ENCODE measurements at places on chromosomes 7 and 10.

GRCh38 chr7:6171532-6172223, 100.7 kb downstream of the CYTH3 start:
- no peak for DNase-seq

DNA sequence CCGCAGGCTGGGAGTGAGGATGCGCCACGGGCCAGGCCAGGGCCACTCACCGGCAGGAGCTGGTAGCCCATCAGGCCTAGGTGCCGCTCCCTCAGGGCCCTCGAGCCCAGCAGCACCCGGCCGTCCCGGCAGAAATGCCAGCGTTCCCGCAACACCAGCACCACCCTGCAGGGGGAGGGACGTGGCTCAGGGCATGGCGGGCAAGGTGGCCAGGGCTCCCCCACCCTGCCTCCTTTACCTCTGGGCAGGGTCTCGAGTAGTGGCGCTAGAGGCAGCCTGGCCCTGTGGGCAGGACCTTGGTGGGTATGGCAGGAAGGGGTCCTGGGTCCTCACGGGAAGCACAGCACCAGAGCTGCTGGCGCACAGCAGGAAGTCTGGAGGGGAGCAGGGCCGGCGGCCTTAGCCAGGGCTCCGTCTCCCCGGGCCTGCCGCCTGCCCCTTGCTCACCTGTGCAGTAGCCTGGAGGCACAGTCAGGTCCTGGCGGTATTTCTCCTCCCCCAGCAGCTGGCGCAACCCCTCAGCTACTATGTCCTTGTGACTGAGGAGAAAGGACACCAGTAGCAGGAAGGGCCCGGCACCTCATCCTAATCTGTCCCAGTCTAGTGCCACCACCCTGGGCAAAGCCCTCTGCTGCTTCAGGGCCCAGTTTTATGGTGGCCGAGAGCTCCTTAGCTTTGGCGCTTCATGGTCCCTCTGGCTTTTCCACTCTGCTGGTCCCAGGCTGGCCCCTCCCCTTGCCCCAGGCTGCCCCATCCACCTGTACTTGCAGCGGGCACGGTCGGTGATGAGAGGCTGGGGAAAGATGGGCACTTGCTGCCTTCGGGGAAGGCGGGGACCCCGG, 3.5 kb downstream of the FASTK start:
- DNase-seq = no peak

DNA sequence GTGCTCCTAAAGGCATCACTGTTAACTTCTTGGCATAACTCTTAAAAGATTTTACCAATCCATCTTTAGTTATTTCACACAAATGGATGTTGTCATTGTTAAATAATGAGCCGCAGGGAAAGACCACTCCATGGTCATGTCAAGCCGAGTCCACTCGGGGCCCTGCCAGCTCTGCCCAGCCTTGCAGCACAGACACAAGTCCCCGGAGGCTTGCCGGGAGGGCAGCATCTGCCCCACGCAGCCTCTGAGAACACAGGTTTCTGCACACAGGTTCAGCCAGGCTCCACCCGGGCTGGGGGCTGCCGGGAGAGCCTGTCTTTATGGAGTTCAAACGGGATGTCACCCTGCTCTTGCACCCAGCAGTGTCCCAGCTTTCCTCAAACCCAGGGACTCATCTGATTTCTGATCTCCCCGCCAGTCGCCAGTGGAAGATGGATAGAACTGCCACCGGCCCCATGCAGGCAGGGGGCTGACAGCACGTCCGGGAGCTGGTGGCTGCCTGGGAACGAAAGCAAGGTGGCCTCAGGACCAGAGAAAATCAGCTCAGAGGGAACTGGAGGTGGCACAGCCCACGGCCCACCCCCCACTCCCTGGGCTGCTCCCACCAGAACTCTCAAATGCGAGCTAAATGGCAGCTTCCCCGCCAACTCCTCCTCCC, 156.2 kb downstream of the TCERG1L start:
- DNase-seq = no peak

DNA sequence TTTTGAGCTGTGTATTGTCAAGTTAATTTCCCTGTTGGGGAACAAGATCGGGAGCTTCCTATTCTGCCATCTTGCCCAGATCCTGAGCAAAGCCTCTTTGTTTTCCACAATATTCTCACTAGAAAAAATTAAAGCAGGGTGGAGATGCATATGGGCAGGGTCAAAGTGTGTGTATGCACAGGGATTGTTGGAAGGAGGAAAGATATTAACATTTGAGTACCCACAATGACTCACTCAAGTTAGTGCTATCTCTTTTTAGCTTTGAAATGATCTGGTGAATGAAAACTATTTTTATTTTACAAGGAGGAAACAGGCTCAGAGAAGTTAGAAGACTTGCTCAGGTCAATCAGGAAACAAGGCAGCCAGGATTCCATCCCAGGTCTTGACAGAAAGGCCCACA, 6.7 kb upstream of the BTBD16 start:
- no peak for DNase-seq

- DNase-seq = no peak
Observed at GRCh38 chr10:17147884-17148489, 18.4 kb upstream of the CUBN start.

- no peak for DNase-seq
Observed at GRCh38 chr7:98456866-98457265, 56.0 kb upstream of the BAIAP2L1 start.

All from memory B cell (primary cell).